ENCODE measurements at places on chromosomes 3 and 15. TPM values are rescaled to one million over a fixed set of nuclear protein-coding genes. Genes with fewer than 3 reads are reported as not detected.

ZNF80 gene
- not detected for total RNA-seq

FBXL2 gene
- total RNA-seq, result 9.1 TPM

RBPMS2 gene
- total RNA-seq, result not detected

SPATA16 gene
- not detected for total RNA-seq

FAH gene
- 23.4 TPM for total RNA-seq

TJP1 gene
- total RNA-seq, result 86.5 TPM

GPR27 gene
- total RNA-seq, result 0.53 TPM

SCG5 gene
- total RNA-seq, result 11.8 TPM

ZNF619 gene
- total RNA-seq, result 5.6 TPM

TM6SF1 gene
- total RNA-seq, result 2.6 TPM

All from bronchial epithelial cell (primary cell).